CD8-positive, alpha-beta T cell (primary cell): ENCODE measurements at places on chromosomes 11 and 22.
A peak's percentile ranks its signal among the peaks of the same experiment; 100 is the strongest.

GRCh38 chr11:2540992-2541680 lies 96.3 kb downstream of the KCNQ1 start:
- DNase-seq, result no peak

- no peak for DNase-seq
These were observed 18.3 kb downstream of the PIK3IP1 start for GRCh38 chr22:31274017-31274416.

GRCh38 chr22:44521326-44522074 lies 23.5 kb upstream of the RTL6 start:
- no peak for DNase-seq

GRCh38 chr11:2807025-2807681 lies 78.4 kb downstream of the CDKN1C start:
- DNase-seq, result peak; percentile 1

DNA sequence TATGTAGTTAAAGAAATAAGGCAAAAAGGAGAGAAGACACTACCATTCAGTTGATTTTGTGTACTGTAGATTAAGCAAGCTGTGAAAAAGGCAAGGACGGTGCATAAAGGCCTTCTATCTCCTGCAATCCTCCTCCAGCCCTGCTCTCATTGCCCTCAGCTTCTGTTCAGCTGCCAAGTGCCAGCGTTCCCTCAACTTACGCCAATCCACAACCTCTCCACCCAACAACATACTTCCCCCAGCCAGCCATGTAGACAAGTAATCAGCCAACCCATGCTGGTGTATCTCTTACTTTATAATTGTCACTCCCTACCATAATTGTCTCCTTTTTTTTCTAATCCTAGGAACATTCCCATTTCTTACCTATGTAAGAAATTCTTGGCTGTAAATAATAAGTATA lies 30.1 kb upstream of the ANO5 start:
- no peak for DNase-seq

DNA sequence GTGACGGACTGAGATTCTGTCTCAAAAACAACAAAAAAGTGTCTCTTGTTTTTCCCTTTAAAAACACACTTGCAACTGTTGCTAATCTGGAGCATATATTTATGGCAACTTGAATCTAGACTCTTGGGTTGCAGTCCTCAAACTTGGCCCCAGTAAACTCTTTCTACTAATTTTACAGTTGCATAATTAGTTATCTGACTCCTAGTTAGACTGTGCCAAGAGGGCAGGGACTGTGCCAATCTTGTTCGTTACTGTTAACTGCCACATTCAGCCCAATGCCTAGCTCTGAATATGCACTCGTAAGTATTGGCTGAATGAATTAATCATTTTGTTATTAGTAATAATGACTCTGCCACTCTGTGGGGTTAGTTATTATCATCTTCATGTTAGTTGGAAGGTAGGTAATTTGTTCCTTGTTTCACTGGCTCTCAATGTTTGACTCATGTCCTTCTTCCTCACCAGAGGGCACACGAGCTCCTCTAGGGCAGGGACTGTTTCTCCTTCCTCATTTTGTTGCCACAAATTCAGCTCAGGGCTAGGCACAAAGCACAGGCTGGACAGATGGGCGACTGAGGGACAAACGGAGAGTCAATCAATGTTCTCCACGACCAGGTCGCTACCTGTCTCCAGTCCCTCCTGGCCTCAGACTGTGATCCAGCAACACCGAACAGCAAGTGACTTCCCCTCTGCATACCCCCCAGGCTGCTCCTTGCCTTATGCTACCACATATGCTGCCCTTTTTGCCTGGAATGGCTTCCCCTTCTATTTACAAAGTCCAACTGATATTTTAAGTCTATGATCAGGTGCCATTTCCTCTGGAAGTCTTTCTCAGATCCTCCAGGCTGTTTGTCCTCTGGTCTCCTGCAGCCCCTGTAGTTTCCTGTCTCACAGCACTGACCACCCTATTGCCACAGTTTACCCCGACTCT lies 9.0 kb downstream of the CLPB start:
- no peak for DNase-seq

DNA sequence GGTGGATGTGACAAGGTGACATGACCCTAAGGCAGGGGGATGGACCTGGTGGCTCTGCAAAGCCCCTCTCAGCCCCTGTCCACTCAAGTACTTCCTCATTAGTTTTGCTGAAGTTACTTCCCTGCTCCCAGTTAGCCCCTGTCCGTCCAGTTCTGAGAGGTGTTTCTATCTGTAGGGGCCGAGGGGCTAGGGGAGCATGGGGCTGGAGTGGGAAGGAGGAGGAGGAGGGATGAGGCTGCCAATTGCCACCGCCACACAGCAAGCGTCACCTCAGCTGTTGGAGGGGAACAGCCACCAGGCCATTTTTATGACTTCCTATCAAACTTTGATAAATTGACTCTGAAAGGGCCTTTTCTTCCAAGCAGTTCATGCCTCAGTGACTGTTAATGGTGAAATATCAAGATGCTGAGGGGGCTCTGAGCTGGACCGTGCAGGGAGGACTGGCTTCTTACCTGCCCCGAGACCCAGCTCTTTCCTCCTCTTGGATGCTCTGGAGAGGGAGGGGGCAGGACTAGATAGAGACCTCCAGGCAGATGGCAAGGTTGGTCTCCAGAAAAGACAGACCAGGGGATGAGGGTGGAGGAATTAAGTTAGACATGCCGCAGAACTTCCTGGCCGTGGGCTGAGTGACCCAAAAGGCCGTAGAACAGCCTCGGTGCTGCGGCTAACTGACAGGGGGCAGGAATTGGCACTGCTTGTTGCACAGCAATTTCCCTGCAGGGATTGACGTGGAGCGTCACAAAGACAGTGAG lies 137.0 kb downstream of the ST3GAL4 start:
- no peak for DNase-seq

GRCh38 chr11:78045851-78046485 lies 17.7 kb upstream of the THRSP start:
- DNase-seq, result peak; percentile 58

DNA sequence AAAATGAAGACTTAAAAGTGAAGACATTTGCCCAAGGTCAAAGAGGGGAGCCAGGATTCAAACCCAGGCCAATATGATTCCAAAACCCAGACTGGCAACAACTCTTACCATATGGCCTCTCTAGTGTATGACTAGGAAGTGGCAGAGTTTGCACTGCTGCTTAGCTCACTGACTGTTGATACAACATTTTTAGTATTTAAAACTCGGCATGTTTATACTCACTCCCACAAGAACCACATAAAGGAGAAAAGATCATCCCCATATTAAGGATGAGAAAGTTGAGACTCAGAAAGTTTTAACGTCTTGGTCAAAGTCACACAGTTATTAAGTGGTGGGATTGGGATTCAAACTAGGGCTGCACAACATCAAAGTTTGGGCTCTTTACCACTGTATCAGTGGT lies 81.7 kb downstream of the CCDC34 start:
- no peak for DNase-seq

DNA sequence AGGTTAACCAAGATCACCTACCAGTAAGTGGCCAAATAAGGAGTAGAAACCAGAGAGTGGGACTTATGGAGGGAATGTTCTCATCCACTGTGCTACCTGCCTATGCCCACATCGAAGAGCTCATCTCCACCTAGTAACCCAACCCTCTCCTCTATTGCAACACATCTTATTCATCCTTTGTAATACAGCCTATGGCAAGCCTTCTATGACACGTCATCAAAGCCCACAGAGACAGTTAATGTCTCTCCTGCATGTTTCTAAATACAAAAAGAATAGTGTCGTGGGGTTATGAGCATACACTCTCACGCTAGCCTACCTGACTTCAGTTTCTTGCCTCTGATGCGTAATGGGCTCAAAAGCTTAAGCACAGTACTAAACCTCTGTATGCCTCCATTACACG lies 1158.1 kb upstream of the TENM4 start:
- DNase-seq, result no peak

DNA sequence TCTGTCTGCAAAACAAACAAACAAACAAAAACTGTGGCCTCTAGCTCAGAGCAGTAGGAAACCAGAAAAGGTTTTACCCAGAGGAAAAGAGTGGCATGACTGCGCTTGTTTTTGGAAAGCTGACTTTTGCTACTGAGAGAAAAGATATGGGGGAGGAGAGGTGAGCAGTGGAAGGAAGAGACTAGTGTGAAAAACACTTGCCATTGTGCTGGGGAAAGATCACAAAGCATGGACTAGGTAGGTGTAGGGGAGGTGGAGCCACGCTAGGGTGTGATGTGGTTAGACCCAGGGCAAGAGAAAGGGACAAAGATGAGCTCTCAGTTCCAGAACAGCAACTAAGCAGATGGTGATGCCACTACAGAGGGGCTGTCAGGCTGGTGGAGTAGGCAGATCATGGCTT lies 319.2 kb downstream of the LARGE1 start:
- no peak for DNase-seq

- no peak for DNase-seq
These were observed 23.5 kb downstream of the ARHGAP8 start for GRCh38 chr22:44775862-44776261.

- no peak for DNase-seq
These were observed 780.9 kb downstream of the BRD1 start for GRCh38 chr22:49046546-49047361.
